ENCODE measurements at places on chromosomes 1 and 21. TPM values are rescaled to one million over a fixed set of nuclear protein-coding genes. Genes with fewer than 3 reads are reported as not detected.
A peak's percentile ranks its signal among the peaks of the same experiment; 100 is the strongest.

DNA sequence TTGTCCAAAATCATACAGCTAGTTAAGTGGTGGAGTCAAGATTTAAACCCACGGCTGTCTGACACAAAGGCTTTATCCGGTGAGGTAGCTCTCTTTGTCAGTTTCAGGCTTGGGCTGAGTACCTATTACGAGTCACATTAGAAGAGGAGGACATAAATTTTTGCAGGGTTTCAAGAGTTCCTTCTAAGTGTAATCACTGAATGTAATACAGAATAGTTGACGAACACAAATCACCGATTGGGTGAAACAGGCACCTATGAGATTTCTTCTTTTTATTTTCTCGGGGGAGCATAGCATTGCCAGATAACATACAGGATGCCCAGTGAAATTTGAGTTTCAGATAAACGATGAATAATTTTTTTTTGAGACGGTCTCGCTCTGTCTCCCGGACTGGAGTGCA is 847 bp downstream of the PSMD4 start:
- DNase-seq, result no peak

GRCh38 chr1:39677645-39678044 is 5.7 kb upstream of the NT5C1A start:
- no peak for DNase-seq

DNA sequence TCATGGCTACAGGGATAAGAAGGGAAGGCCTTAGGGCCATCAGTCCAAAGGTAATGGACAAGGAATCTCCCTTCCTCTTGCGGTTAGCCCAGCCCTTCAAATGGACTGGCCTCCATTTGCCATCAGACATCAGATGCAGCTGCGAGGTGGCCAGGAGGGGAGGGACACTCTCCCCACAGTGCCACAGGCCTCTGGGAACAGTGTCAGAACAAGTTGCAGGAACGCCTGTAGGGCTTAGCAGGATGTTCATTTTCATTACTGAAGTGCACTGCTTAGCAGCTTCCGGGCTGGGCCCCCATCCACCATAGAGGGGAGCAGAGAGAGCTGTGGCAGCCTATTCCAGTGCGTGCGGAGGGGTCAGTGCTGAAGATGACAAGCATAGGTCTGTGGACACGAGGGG is 127.5 kb downstream of the GALNT2 start:
- no peak for DNase-seq

GRCh38 chr1:81231729-81232038 is 569.0 kb upstream of the ADGRL2 start:
- no peak for DNase-seq

DNA sequence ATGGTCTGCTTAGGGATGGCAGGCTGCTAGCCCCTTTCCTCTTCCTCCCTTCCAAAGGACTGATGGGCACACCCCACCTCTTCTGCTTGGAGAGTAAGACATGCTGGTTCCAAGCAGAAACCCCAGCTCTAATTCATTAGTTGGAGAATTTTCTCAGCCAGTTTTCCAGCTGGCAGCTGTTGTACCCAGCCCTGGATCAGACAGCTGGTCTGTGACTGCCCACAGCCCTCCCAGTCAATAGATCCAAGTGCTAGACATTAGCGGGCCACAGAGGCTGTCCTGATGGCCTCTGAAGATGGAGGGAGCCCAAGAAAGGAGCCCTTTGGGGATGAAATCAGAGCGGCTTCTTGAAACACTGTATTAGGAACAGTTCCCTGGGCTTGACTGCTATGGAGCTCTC is 35.8 kb downstream of the ACOT11 start:
- DNase-seq, result no peak

GRCh38 chr21:35932232-35932911 is 128.0 kb downstream of the SETD4 start:
- DNase-seq, result no peak

- no peak for DNase-seq
These were observed 32.2 kb upstream of the GADD45A start for GRCh38 chr1:67652800-67653199.

- peak; percentile 85 for DNase-seq
These were observed 100.8 kb upstream of the SLC45A1 start for GRCh38 chr1:8217011-8217711.

- DNase-seq, result peak; percentile 93
These were observed at the start of gene SYT2 for GRCh38 chr1:202710070-202711045. TSS of gene SYT2 (minus strand) at chr1:202710454. CDS start at chr1:202605772, 104,682 bp downstream.

- DNase-seq, result peak; percentile 70
These were observed 2.8 kb downstream of the CERS2 start for GRCh38 chr1:150971583-150972416.

GRCh38 chr21:46361176-46361575 is 37.2 kb downstream of the PCNT start:
- no peak for DNase-seq

DNA sequence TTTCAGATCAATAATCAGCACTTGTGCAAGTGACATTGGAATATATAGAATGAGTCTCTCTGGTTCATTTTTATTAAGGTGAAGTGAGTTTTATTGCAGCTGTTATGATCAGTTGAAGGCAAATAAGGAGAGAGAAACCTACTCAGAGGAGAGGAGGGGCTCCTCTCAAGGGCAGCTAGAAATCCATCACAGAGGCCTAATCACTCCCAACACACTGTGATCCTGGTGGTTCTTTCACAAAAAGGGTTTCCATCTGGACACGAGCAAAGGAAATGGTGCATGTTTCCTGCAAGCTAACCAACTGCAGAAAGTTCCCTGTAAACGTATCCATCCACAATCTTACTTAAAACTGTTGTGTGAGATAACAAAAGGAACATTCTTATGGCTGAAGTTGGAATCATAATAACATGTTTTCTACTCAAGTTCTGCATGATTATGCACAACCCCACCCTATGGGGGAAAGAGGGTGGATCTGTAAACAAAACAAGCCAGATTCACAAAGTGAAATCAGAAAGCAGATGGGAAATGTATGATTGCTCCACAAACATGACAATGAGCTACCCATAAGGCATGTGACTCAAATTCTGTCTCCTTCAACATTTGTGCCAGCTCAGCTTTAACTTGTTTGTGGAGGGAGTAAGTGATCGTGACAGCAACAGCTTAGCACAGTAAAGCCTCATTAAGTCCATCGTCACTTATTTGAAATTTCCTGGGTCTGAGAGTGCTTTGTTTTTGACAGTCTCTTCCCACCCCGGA is 141.2 kb upstream of the ST6GALNAC5 start:
- no peak for DNase-seq

GRCh38 chr1:230464671-230465070 is 38.5 kb upstream of the PGBD5 start:
- DNase-seq, result no peak

- DNase-seq, result no peak
These were observed 173.3 kb downstream of the SEC16B start for GRCh38 chr1:177796561-177796960.

GRCh38 chr1:63937461-63938022 is 163.7 kb downstream of the ROR1 start:
- DNase-seq, result no peak

- DNase-seq, result no peak
These were observed 74.8 kb upstream of the PDE4B start for GRCh38 chr1:65717815-65718454.

- DNase-seq, result no peak
These were observed 123.1 kb downstream of the AKT3 start for GRCh38 chr1:243726806-243727502.

DNA sequence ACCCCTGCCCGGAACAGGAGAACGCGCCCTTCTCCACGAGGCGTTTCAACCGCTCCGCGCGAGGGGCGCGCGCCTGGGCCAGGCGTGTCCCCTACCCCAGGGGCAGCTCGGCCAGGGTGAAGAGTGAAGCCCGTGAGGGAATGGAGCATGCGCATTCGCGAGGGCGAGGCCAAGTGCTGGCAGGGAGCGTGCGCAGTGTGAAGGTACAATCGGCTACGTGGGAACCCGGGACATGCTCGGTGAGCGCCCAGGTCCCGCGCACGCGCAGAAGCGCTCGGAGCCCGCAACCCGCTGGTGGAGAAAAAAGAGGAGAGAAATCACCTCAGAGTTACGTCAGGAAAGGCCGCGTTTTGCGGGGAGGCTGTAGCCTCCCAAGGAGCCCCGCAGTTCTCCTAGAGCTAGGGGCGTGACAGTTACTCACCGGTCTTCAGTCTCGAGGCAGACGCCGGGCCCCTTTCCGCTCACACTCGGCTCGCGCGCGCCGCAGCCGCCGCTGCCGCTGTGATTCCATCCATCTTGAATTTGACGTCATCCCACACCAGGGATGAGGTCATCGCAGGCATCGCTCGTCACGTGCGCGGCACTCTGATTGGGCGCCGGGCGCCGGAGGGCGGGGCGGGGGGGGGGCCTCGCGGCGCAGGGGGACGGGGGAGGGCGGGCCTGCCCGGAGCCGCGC is at the start of gene ZBTB21:
ZBTB21 (minus strand) TSS at position 530 of the 676 bp plus-strand sequence. CDS start 16,265 bp downstream, outside the sequence.
- DNase-seq, result peak; percentile 99

GRCh38 chr1:171220081-171220420 is 28.2 kb upstream of the FMO1 start:
- DNase-seq, result peak; percentile 35

DNA sequence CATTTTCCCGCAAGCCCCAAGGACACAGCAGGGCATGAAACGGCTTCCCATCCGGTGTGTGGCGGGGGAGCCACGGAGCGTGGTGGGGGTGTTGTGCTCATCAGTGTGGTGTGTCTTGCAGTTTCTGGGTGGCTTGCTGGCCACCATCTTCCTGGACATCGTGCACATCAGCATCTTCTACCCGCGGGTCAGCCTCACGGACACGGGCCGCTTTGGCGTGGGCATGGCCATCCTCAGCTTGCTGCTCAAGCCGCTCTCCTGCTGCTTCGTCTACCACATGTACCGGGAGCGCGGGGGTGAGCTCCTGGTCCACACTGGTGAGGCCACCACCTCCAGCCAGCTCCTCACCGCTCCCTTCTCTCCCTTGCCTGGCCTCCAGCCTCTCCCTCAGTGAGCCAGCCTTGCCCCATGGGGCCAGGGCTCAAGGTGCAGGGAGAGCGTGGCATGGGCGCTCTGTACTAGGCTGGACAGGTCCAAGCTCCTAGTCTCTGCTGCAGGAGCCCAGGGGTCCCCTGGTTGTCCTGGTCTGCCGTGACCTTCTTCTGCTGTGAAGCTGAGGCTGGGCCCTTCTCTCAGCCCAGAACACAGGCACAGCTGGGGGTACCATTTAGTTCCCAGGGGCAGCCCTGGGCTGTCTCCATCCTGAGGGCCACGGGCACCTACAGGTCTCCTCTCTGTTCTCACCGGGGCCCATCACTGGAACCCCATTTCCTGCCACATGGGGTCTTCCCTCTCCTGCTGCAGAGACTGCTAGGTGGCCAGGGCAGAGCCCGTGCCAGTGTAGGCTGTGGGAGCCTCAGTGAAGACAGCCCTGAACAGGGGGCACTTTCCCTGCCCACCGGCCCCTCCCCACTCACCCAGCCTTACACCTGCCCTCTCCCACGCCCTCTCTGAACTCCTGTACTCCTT is 12.6 kb downstream of the AGTRAP start:
- peak; percentile 51 for DNase-seq

- DNase-seq, result no peak
These were observed 16.0 kb downstream of the ANGPTL3 start for GRCh38 chr1:62613325-62613727.

DNA sequence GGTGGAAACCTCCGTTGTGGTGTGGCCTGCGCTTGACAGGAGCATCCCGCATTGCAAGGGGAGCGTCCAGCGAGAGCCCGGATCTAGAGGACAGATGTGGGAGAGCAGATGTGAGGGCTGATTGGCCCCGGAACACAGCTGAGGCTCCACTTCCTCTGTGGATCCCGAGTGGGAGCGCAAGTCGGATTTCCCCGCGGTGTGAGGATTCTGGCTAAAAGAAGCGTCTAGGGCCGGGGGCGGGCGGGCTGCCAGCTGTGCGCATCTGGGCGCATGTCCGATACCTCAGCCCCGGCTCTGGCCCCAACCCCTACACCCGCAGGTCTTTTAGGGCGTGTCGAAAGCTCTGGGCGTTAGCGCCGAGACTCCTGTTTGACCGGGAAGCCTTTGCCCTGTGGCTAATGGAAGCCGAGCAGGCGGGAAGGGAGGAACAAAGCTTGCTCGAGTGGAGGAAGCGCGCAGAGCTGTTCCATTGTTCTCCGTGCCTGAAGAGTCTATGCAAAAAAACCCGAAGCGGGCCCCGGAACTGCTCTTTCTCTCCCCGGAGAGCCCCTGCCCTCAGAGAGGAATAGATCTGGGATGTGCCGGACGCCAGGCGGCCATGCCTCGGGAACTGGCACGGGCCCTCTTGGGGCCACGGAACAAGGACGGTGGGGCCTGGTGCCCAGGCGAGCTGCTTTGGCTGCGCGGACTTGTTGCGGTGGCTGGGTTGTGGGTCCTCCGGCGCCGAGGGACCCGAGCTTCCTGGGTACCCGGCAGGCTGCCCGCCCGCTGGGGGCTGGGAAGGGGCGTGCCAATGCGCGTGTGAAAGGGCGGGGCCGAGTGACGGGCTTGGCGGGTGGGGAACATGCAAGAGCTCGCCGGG is 111.1 kb downstream of the NAV1 start:
- DNase-seq, result peak; percentile 94

DNA sequence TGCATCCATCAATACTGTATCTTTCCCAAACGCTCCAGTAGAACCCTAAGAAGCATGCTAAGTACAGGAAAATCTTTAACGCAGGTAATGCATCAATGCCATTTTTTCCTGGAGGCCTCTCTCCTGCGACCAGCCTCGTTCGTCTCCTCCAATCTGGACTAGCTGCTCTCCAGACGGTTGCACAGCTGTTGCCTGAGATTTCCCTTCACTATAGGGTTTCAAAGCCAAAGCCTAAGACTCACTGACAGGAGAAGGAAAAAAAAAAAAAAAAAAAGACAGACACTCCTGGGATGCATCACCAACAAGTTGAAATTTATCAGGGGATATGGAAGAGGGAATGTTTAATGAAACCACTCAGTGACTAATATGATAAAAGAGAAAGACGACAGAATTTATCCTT is 93.0 kb downstream of the APP start:
- no peak for DNase-seq

GRCh38 chr1:31874942-31875341 is 59.1 kb upstream of the SPOCD1 start:
- no peak for DNase-seq

DNA sequence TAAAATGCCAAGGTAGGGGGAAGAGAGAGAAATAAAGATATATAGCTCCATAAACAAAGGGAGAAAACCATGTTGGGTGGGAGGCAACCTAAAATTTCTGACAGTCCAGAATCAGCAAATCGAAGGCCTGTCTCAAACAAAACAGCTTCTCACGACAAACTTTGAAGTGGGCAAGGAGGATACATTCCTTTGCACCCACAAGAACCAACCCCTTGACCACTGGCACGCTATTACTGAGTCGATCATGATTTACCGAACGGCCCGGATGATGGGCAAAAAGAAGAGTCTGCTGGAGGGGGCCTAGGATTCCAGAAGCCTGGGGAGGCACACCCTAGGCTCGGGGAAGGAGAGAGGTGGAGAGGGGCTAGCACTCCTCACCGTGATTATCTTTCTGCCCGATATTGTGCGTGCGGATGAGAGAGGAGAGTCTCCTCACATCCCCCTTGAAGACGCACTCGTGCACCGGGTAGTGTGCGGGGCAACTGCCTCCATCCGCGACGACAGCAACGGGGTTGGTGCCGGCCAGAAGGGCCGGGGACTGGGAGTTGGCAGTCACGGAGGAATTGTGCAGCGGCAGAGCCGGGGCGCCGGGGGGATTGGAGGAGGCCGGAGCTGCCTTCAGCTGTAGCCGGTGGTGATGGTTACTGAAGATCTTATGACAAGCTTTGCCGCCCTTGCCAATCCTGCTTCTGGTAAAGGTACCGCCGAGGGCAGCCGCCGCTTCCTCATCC is 756 bp downstream of the ANKRD13C start:
- no peak for DNase-seq

DISC1 gene
- total RNA-seq, result 5.6 TPM

PTPRC gene
- not detected for total RNA-seq

SLC16A1 gene
- total RNA-seq, result 352 TPM

E2F2 gene
- 9.9 TPM for total RNA-seq

CYP4A11 gene
- total RNA-seq, result not detected

SPRR3 gene
- not detected for total RNA-seq

AGTRAP gene
- 166 TPM for total RNA-seq

VASH2 gene
- 74.6 TPM for total RNA-seq

PIK3R3 gene
- 7.0 TPM for total RNA-seq

GOLT1A gene
- 0.76 TPM for total RNA-seq

COA7 gene
- 23.3 TPM for total RNA-seq
